ENCODE measurements at places on chromosomes 11 and 22.

GRCh38 chr11:63951779-63952536, 13.2 kb downstream of the NAA40 start:
- no peak for DNase-seq

GRCh38 chr11:77175021-77175842, 47.2 kb downstream of the MYO7A start:
- DNase-seq = no peak

GRCh38 chr22:45357490-45357889, 47.8 kb downstream of the FAM118A start:
- DNase-seq = no peak

GRCh38 chr11:72834905-72835304, 20.7 kb downstream of the ATG16L2 start:
- DNase-seq = no peak

- DNase-seq = no peak
Observed at GRCh38 chr22:30309951-30310741, 16.6 kb downstream of the TBC1D10A start.

Data from stimulated activated CD8-positive, alpha-beta memory T cell treated with anti-CD3 and anti-CD28 coated beads, Interleukin-4, amount 100 ng/mL, for 1 hour (primary cell).